ENCODE measurements at places on chromosomes 3 and 15.

GRCh38 chr15:34435658-34436057 lies 1.9 kb downstream of the GOLGA8A start:
- no peak for DNase-seq

DNA sequence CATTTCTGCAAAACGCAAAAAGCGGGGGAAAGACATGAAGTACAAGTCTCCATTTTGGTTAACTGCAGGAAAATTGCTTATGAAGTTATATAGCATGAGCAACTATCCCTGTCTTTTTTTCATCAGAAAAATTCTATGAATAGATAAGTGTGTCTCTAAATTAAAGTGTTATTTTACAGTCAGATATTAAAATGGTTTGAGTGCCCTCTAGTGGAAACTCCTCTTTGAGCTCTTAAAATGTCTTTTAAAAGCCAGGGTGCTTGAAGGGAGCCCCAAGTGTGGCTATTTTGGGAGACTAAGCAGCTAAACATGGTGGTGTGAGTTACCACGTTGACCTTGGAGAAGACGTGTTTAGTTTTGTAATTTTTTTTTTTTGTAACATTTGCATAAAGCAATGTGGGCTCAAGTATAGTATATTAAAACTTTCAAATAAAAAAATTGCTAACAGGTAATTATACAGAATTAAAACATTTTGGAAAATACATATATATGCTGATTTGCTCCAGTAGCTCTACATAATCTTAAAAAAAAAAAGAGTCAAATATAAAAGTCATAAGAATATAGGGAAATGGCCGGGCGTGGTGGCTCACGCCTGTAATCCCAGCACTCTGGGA lies 77.2 kb downstream of the PPP2R3A start:
- DNase-seq: no peak

GRCh38 chr3:71006810-71007785 lies 576.4 kb downstream of the FOXP1 start:
- no peak for DNase-seq

- no peak for DNase-seq
Observed at GRCh38 chr3:194620196-194620595, 13.0 kb downstream of the TMEM44 start.

GRCh38 chr15:68997050-68997449 lies 17.4 kb upstream of the NOX5 start:
- no peak for DNase-seq

DNA sequence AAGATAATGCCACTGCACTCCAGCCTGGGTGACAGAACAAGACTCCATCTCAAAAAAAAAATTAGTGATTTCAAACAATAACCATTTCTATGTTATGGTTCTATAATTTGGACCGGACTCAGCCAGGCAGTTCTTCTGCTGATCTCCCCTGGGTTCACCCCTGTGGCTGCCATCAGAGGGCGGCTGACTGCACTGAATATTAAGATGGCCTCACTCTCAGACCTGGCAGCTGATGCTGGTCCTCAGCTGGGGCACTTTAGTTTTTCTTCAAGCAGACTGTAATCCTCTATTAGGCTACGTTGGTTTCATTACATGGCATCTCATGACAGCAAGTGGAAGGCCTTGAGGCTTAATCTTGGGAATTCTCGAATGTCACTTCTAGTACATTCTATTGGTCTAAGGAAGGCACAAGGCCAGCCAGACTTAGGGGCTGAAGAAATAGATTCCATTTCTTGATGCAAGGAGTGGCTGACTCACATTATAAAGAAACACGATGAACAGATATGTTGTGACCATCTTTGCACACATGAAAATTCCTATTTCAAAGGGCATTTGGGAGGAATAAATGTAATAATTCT lies 12.8 kb downstream of the GALNT15 start:
- no peak for DNase-seq

- DNase-seq: no peak
Observed at GRCh38 chr15:59797756-59798604, 108.9 kb upstream of the BNIP2 start.

- DNase-seq: no peak
Observed at GRCh38 chr15:75673426-75674235, 25.9 kb downstream of the SNX33 start.

- DNase-seq: no peak
Observed at GRCh38 chr15:47203993-47204392, 513.3 kb upstream of the SEMA6D start.

DNA sequence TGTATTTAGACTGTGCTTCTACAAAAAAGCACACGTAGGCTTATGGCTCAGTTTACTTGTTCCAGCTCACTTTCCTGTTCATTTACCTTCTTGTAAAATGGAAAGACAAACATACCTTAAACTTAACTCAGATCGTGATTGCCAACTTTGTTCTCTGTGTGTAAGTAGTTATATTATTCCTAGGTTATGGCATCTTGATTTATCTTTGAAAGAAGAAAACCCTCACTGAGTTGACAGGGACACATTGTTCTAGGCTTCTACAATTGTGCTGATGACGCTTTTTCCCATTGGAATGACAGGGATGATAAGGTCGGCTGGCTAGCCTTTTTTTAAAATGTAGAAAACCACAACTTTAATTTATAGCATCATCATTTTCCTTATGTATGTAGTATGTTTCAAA lies 140.7 kb downstream of the IGF1R start:
- no peak for DNase-seq

DNA sequence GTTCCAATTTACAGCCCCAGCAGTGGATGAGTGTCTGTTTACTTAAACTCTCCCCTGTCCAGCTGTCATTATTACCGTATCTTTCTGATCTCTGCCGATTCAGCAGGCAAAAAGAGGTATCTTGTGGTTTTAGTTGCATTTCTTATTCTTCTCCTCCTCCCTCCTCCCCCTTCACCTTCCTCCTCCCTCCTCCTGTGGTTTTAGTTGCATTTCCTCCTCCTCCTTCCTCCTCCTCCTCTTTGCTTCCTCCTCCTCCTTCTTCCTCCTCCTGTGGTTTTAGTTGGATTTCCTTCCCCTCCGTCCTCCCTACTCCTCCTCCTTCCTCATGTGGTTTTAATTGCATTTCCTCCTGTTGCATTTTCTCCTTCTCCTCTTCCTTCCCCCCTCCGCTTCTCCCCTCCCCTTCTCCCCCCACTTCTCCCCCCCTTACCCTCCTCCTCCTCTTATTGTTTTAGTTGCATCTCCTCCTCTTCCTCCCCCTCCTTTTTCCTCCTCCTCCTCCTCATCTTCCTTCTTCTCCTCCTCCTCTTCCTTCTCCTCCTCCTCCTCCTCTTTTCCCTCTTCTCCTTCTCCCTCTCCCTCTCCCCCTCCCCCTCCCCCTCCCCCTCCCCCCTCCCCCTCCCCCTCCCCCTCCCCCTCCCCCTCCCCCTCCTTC lies 25.3 kb upstream of the VPS33B start:
- no peak for DNase-seq

DNA sequence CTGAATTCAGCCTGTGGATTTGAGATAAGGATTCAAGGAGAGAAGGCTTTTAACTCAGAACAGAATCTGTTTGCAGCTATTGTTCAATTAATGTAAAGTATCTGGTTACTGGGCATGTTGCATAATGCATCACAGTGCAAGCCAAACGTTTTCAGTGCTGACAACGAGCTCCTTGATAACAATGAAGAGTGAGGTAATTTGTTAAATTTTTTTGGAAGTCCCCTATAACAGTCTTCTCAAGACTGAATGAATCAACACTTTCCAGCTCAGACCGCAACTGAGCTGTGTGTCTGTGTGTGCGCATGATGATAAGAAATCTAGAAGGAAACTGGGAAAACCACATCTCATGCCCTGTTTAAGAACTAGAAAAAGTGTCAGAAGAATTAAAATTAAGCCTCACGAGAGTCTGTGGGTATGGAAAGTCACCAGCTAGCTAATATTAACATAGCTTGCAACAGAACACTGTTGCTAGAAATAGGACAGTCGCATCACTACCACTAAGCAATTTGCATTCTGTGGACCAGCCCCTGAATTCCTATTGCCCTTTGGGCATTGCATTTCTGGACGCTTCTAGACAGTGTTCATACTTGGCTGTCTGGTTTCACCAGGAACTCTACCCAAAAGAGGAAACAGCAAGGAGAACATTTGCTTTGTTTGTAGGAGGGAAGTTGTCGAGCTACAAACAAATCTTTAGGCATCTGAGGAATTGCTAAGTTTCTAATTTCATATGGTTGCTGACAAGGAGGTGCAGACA lies 43.7 kb upstream of the ATP2C1 start:
- no peak for DNase-seq

GRCh38 chr3:147915057-147915456 lies 505.9 kb downstream of the ZIC1 start:
- no peak for DNase-seq

DNA sequence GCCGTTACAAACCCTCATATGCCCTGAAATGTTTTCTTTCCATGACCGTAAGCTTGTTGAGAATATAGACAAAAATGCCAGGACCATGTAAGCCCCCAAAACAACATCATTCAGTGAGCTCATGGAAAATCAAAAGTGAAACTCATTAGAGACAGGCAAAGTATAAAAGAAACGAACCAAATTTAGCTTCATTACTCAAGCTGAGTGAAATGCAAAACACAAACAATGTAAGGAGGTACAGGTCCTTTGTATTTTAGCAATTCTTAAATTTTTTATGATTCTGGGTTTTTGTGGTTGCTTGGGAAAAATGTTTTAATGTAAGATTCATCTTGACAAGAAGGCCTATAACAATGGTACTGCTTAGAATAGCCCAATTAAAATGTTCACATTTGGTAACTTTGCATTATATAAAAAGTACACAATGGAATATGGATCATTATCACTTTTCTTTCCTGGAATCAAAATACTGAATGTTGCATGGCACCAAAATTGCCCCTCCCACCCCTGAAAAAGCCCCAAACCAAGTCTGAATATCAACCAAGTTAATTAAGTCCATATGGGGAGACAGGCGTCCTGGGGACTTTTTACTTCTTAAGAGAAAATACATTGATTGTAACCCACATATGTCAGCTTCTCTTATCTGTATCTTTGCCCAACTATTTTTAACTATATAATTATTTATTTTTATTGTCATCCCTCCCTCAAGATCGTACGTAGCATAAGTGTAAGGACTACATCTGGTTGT lies 247.7 kb upstream of the CDIN1 start:
- DNase-seq: no peak

DNA sequence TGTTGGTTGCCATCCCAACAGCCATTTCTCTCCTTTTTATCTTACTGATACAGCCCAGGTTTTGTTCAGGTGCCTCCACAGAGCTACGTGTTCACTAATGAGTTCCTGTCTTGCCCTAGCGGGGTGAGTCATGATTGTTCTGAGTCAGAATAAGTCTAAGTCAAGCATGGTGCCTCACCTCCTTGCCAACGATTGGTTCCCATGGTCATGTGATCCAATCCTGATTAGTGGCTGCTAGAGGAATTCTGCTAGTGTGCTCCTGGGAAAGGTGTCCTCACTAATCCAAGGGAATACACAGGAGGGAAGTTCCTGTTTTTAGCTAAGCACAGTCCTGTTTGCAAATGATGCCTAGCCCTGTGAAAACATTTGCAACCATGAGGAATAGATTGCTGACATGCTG lies 99.8 kb downstream of the NSUN3 start:
- DNase-seq: no peak

DNA sequence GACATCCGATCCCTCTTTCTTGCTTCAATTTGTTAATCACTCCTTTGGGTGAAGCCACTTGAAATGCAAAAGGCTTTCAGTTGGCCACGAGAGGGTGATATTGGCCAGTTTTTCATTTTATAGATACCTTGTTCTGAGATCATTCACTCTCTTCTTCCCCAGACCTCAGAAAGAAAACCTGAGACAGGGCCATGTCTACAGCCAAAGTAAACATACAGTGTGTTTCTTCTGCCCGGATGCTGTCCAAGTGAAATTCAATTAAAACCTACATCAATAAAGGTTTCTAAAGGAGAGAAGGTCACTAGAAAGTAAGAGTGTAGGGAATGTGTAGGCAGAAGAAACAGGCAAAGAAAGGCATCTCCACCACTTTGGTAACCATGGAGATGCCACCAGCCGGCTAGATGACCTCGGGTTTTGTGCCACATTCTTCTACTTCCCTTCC lies 39.5 kb upstream of the FMN1 start:
- no peak for DNase-seq

- no peak for DNase-seq
Observed at GRCh38 chr3:192273001-192273696, 454.2 kb downstream of the FGF12 start.

DNA sequence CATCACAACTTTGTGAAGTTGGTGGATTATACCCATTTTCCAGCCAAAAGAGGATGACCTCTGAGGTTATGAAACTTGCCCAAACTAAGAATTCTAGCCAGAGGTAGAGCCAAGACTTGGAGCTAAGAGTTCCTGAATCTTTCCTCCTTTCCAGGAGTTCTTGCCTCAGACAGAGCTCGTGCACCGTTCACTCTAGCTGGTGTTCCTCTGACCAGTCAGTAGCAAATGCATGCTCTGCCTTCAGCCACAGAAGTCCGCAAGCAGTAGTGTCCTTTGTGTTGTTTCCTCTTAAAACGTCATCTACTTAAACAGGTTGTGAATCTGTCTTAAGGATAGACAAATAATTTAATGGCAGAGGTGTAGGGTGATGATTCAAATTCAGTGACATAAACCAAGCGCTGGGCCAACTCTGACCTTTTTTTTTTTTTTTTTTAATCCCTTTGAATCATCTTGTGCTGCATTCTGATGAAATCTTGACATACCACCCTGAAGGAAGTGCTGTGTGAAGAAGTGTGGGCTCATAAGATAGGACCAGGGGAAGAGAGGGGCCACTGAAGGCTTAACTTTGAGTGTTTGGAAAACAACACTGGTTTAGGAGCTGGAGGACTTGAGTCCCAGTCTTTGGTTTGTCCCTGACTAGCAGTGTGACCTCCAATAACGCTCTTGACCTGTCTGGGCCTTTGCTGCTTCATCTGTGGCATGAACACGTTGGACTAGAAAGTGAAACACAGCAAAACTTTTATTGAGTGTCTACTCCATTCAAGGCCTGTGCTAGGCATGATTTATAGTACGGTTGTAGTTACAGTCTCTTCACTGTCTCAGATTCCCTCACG lies 53.4 kb downstream of the ITPR1 start:
- no peak for DNase-seq

DNA sequence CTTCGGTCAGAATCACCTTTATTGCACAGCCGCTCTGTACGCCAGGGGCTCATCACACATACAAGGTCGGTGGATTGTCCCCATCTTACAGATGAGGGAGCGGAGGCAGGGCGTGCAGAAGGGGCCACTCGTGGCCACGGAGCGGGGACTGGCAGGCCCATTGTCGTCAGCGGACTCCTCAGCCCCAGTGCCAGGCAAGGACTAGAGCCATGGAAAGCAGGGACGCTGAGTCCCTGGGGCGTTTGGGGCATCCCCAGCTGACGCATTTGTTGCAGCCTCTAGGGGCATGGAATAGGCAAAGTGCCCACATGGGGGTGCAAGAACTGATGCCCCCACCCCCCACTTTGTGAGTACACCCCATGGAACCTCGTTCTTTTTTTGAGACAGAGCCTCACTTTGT lies 29.8 kb upstream of the FURIN start:
- no peak for DNase-seq

- no peak for DNase-seq
Observed at GRCh38 chr3:195307711-195308110, 36.8 kb upstream of the XXYLT1 start.

GRCh38 chr3:162729686-162730085 lies 1233.1 kb downstream of the OTOL1 start:
- DNase-seq: no peak

GRCh38 chr15:42628761-42629160 lies 53.4 kb downstream of the STARD9 start:
- no peak for DNase-seq
